ENCODE measurements at places on chromosomes 12 and 14.

DNA sequence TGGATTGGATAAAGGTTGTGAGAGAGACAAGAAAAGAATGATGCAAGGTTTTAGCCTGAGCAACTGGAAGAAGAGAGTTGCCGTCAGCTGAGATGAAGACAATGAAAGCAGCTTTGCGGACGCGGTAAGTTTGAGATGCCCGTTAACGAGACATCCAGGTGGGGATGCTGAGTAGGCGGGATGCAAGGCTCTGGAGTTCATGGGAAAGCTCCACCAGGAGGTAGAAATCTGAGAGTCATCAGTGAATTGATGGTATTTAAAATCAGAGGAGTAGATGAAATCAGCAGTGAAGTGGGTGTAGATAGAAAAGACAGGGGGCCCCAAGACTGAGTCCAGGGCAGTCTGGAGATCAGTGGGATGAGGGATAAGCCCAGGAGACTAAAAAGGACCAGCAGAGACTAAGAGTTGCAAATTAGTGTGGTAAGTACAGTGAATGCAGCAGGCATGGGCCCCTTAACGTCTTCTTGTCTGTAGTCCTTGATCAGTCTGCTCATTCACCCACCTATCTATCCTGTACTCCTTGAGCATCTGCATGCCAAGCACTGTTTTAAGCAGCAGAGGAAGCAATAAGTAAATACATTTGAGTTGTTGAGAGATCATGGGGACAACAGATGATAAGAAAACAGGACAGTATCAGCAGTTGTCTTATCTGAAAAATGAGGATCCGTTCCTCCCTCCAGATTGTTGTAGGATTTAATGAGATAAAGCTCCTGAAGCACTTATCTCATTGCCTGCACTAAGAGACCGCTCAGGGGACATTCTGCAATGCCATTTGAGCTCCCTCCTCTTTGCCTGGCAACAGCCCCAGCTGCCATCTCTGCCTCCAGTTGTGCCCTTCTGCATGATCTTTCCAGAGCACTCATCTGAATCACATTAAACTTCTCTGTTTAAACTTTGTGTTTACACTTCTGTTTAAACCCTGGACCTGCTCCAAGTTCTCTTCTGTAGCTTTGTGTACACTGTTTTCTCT, 91.5 kb downstream of the APAF1 start:
- no peak for DNase-seq

DNA sequence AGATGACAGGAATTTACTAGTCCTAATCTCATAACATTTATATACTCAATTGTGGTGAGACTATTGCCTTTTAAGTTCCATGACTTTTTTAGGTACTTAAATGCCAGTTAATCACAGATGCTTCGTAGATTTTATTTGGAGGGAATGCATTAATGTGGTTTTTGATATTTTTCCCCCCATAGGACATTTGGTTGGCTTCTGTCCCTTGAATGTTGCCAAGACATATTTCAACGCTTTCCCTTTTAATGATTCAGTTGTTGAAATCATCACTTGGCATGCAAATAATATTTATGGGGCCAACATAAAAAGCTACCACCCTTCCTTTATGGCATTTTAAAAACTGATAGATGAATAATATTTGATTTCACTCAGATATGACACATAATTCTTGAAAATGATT, 172.1 kb downstream of the ACSS3 start:
- no peak for DNase-seq

GRCh38 chr14:80105488-80105994, 105.8 kb downstream of the DIO2 start:
- no peak for DNase-seq

DNA sequence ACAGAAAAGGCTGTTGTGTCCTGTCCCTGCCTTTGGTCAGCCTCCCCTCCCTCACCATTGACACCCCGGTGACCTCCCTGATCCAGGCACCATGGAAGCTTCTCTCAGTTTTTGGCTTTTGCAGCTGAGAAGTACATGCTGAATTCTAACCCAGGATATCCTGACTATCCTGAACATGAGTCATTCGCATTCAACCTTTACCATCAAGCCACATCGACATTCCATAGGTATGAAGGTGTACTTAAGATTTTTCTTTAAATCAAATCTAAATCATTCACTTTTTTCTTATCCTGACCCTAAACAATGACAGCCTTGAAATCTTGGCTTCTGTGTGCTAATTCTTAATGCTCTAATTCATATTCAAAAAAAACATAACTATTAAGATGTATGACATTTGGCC, 8.7 kb upstream of the KRT78 start:
- DNase-seq, result no peak

GRCh38 chr14:100619396-100620254, 32.4 kb upstream of the BEGAIN start:
- no peak for DNase-seq

GRCh38 chr14:22668863-22669262, 24.7 kb upstream of the OR6J1 start:
- no peak for DNase-seq

DNA sequence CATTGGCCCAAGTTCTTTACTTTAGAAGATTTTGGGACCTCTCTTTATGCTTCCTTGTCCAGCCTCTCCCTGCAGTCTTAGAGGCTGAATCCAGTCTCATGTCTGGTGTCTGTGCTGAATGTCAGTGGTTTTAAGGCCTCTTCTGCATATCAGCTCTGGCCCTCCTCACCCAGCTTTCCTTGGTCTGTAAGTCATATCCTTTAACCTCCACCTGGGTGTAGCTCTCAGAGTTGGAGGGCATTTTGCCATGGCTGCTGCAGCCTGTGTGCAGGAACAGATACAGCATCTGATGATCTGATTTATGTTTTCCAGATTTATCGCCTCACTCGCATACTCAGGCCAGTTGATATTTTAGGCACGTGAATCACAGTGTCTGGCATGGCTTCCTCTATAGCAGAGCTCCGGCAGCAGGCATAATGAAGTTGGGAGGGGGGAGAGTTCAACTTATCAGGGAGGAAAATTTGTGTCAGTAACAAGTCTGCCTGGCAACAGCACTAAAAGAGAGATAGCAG, 335.0 kb downstream of the PCNX1 start:
- no peak for DNase-seq

- DNase-seq, result no peak
Measured at GRCh38 chr12:96308881-96309280, 91.4 kb downstream of the CDK17 start.

Measured in renal pelvis (tissue), 12 donors.